Stimulated activated naive B cell treated with anti-CD40 and anti-IgM and Interleukin-4, amounts not matched to agents 10 μg/mL and 1 μg/mL and 100 μg/mL, for 72 hours (primary cell): ENCODE measurements at places on chromosomes 2 and 18.

GRCh38 chr2:230714136-230714480 lies 1.5 kb downstream of the CAB39 start:
- peaks cover 55% of the 10 kb centered on the region for H3K4me1 ChIP-seq
- H3K4me3 ChIP-seq = peak overlapping the region; percentile 94
- peaks cover 21% of the 10 kb centered on the region for H3K36me3 ChIP-seq
- H3K27me3 ChIP-seq = no peaks in the 10 kb centered on the region

DNA sequence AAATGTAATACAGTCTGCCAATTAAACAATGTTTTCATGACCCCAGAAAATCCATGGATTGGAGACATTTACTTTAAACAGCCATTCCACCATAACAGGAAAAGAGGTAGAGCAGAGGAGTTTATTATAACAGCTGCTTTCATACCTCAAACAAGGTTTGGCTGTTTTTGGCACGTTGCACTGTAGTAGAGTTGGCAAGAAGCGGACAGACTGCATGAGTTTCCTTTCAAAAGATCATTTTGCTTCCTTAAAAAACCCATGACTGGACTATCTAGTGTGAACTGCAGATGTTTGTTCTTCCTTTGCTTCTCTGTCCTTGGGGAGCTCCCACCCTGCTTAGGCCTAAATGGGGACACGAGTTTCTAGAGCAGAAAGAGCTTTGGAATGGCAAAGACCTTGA lies 108.5 kb upstream of the THOC1 start:
- DNase-seq = no peak
- no peaks in the 10 kb centered on the region for H3K36me3 ChIP-seq
- H3K27ac ChIP-seq = no peak overlapping the region
- no peak overlapping the region for H3K4me3 ChIP-seq
- H3K4me1 ChIP-seq = peaks cover 33% of the 10 kb centered on the region

- H3K27ac ChIP-seq = no peak overlapping the region
- H3K36me3 ChIP-seq = no peaks in the 10 kb centered on the region
Observed at GRCh38 chr2:7969756-7970515, 711.9 kb upstream of the ID2 start.

DNA sequence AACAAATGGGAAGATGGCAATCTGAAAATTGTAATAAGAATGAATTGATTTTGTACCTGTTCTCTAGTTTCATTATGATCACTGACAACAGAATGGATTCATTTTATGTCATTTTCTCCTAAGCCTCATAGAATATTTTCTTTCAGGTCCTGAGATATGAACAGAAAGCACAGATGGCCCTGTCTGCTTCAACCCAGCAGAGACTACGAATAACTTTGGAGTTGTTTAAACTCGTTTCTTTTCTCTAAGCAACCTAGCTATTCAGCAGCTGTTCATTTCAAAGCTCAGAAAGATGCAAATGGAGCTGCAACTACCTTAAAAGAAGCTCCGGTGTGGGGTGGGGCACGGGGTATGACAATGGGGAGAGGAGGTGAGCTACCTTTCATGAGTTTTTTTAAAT lies 124.9 kb downstream of the ALK start:
- no peaks in the 10 kb centered on the region for H3K4me1 ChIP-seq
- peaks cover 6% of the 10 kb centered on the region for H3K27me3 ChIP-seq
- no peak overlapping the region for H3K27ac ChIP-seq
- no peak overlapping the region for H3K4me3 ChIP-seq

DNA sequence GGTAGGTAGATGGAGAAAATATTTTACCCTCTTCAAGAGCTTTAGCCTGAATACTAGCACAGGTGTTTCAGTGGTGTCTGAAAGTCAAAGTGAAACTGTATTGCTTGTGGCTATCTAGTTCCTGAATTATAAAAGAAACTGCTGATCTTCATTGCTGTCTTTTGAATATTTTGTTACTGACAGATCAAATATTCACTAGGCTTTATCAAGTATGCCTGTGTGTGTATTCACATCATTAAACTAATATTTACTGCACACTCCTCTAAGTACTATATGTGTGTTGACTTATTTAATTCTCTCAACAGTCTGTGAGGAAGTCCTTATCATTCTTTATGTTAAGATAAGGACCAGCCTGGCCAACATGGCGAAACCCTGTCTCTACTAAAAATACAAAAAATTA lies 139.6 kb downstream of the SOCS6 start:
- no peak for DNase-seq
- H3K36me3 ChIP-seq = no peaks in the 10 kb centered on the region
- no peak overlapping the region for H3K4me3 ChIP-seq
- no peaks in the 10 kb centered on the region for H3K4me1 ChIP-seq

- H3K36me3 ChIP-seq = no peaks in the 10 kb centered on the region
- H3K27ac ChIP-seq = no peak overlapping the region
- H3K4me3 ChIP-seq = no peak overlapping the region
- H3K27me3 ChIP-seq = no peaks in the 10 kb centered on the region
- no peak for DNase-seq
- H3K4me1 ChIP-seq = no peaks in the 10 kb centered on the region
Observed at GRCh38 chr2:188598551-188598950, 306.9 kb downstream of the GULP1 start.

GRCh38 chr2:222797261-222797660 lies 63.6 kb upstream of the ACSL3 start:
- DNase-seq = no peak
- H3K27me3 ChIP-seq = no peaks in the 10 kb centered on the region
- no peaks in the 10 kb centered on the region for H3K36me3 ChIP-seq
- H3K27ac ChIP-seq = no peak overlapping the region
- no peaks in the 10 kb centered on the region for H3K4me1 ChIP-seq
- no peak overlapping the region for H3K4me3 ChIP-seq

DNA sequence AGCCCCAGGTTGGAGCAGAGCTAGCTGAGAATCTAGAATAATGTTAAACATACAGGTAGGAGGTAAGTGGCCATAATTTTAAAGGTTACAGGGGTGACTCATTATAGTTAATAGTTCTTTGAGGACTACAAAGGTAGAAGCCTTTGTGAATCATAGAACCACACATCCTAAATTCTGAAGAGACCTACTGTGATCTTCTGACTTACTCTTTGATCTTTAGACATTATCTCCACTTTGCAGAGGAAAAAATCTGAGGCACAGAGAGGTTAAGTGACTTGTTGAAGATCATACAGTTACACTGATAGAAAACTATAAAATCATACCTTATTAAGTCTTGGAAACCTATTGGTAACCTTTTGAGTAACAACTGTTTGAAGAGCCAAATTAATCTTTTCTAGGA lies 1051.3 kb upstream of the NRXN1 start:
- no peak for DNase-seq
- no peaks in the 10 kb centered on the region for H3K4me1 ChIP-seq
- H3K36me3 ChIP-seq = no peaks in the 10 kb centered on the region
- H3K4me3 ChIP-seq = no peak overlapping the region
- no peak overlapping the region for H3K27ac ChIP-seq

DNA sequence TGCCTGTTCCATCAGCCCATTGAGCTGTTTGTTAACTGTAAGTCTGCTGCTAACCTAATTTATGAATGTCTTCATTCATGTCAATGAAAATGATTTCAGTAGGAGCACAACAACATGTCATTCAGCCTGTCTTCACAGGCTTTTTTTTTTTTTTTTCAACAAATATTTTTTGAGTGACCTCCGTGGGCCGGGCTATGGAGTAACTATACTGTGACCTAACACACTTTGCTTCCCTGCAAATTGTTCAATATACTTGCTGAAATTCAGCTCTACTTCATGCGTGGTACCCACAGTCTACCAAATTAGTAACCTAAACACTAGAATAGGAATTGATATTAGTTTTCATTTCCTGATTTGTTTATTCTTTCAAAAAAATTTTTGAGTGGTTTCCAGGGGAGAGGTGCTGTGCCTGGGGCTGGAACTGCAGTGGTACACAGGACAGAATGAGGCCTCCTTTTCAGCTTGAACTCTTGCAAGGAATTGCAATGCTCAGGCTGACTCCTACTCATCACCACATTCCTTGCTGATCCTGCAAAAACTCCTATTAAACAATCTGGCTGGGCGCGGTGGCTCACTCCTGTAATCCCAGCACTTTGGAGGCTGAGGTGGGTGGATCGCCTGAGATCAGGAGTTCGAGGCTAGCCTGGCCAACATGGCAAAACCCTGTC lies 87.1 kb downstream of the CDH20 start:
- H3K4me3 ChIP-seq = no peak overlapping the region
- H3K36me3 ChIP-seq = no peaks in the 10 kb centered on the region
- no peaks in the 10 kb centered on the region for H3K4me1 ChIP-seq
- H3K27me3 ChIP-seq = no peaks in the 10 kb centered on the region
- H3K27ac ChIP-seq = no peak overlapping the region
- DNase-seq = no peak

DNA sequence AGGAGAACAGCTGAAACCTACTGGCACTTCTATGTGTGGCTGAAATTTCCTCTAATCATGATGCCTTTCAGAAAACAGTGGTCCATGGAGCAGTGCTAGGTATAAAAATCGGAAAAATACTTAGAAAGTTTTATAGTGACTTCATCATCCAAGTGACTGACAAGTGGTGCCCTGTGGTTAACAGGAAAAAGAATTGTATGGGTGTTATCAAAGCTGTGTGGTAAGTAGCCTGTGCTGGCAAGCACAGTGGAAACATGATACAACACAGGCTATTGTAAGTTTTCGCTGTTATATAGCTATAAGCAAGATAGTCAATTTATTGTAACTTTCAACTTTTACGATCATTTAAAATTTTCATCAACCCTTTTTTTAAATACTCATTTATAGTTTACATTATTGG lies 1599.7 kb upstream of the ZEB2 start:
- H3K27me3 ChIP-seq = no peaks in the 10 kb centered on the region
- H3K4me1 ChIP-seq = no peaks in the 10 kb centered on the region
- no peak overlapping the region for H3K27ac ChIP-seq
- no peak overlapping the region for H3K4me3 ChIP-seq
- DNase-seq = no peak

GRCh38 chr18:2337552-2338141 lies 233.7 kb downstream of the METTL4 start:
- H3K36me3 ChIP-seq = no peaks in the 10 kb centered on the region
- H3K4me3 ChIP-seq = no peak overlapping the region
- peaks cover 9% of the 10 kb centered on the region for H3K27me3 ChIP-seq
- no peaks in the 10 kb centered on the region for H3K4me1 ChIP-seq
- no peak overlapping the region for H3K27ac ChIP-seq
- DNase-seq = peak; percentile 2

- H3K27ac ChIP-seq = no peak overlapping the region
- DNase-seq = no peak
- H3K36me3 ChIP-seq = no peaks in the 10 kb centered on the region
- no peak overlapping the region for H3K4me3 ChIP-seq
- H3K27me3 ChIP-seq = no peaks in the 10 kb centered on the region
Observed at GRCh38 chr2:174024524-174025270, 59.5 kb upstream of the SP3 start.

DNA sequence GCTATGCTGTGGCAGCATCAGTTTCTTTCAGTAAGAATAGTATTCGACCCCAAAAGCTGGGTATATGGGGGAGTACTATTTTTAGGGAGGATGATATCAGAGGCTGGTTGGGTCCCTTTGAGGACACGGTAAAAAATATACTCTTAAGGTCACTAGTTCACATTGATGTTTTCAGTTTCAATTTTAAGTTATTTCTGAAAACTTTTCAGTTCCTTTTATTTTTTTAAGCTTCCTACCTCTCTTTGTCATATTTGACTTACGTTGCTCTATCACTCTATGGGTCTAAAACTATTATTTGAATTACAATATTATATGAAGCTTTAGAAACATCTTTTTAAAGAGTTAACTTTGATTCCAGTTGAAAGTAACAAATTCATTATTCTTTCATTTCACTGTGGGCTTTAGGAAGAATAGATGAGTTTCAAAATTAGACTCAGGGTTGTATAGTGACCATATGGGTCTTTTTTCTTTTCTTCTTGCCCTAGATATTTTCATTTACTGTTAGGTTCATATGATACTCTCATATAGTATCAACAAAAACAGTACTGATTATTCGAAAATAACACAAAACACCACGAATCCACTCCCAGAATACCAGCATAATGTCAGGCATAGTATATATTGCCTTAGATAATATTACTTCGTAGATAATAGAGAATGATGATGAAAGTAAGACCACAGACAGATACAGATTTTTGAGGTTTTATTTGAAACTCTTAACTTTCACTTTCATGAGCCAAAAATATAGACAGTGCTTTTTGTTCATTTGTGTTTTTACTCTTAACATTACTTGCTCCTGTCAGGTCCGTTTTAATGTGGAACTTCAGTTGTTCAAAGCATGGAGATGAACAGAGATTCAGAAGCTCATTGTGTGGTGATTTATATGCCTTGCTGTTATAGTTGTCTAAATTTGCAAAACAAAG lies 9.8 kb downstream of the RMDN2 start:
- peak overlapping the region; percentile 82 for H3K4me3 ChIP-seq
- peaks cover 19% of the 10 kb centered on the region for H3K36me3 ChIP-seq
- peaks cover 56% of the 10 kb centered on the region for H3K4me1 ChIP-seq
- DNase-seq = no peak
- H3K27me3 ChIP-seq = no peaks in the 10 kb centered on the region

DNA sequence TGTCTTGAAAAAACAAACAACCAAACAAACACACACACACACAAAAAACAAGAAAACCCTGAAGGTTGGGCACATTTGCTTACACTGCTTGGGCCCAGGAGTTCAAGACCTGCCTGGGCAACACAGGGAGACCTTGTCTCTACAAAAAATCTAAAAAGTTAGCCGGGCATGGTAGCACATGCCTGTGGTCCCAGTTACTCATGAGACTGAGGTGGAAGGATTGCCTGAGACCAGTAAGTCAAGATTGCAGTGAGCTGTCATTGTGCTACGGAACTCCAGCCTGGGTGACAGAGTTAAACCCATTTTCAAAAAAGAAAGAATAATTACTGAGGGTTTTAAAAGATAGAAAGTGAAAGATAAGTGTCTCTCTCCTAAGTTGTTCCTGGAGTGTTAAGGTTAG lies 103.4 kb downstream of the MBD5 start:
- H3K36me3 ChIP-seq = peaks cover 17% of the 10 kb centered on the region
- no peak for DNase-seq
- H3K4me3 ChIP-seq = no peak overlapping the region
- H3K27ac ChIP-seq = no peak overlapping the region
- no peaks in the 10 kb centered on the region for H3K27me3 ChIP-seq
- peaks cover 11% of the 10 kb centered on the region for H3K4me1 ChIP-seq

GRCh38 chr18:28152354-28152753 lies 24.6 kb downstream of the CDH2 start:
- no peak overlapping the region for H3K4me3 ChIP-seq
- DNase-seq = no peak
- H3K27ac ChIP-seq = no peak overlapping the region
- no peaks in the 10 kb centered on the region for H3K36me3 ChIP-seq
- no peaks in the 10 kb centered on the region for H3K27me3 ChIP-seq
- H3K4me1 ChIP-seq = no peaks in the 10 kb centered on the region

GRCh38 chr18:51082571-51083267 lies 52.7 kb downstream of the SMAD4 start:
- H3K27me3 ChIP-seq = no peaks in the 10 kb centered on the region
- peaks cover 70% of the 10 kb centered on the region for H3K36me3 ChIP-seq
- DNase-seq = no peak
- peak overlapping the region; percentile 64 for H3K4me3 ChIP-seq

DNA sequence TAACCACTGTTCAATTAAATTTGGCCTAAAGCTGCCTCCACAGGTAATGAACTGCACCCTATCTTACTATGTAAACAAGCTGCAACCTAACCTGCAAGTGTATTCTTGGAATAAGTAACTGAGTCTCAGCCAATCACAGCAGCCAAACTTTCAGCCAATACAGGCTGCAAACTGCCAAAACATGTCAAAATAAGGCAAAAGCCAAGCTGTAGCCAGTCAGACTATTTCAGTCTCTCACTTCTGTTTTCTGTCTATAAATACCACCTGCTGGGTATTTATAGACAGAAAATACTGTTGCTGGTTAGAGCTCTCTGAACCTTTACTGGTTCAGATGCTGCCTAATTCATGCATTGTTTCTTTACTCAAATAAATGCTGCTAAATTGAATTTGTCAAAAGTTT lies 14.3 kb downstream of the C2orf76 start:
- H3K36me3 ChIP-seq = peaks cover 23% of the 10 kb centered on the region
- DNase-seq = peak; percentile 49
- no peaks in the 10 kb centered on the region for H3K27me3 ChIP-seq
- H3K4me1 ChIP-seq = peaks cover 21% of the 10 kb centered on the region
- H3K4me3 ChIP-seq = no peak overlapping the region
